Cortex of kidney (tissue), 1 donor: ENCODE measurements at places on chromosomes 4 and X.

DNA sequence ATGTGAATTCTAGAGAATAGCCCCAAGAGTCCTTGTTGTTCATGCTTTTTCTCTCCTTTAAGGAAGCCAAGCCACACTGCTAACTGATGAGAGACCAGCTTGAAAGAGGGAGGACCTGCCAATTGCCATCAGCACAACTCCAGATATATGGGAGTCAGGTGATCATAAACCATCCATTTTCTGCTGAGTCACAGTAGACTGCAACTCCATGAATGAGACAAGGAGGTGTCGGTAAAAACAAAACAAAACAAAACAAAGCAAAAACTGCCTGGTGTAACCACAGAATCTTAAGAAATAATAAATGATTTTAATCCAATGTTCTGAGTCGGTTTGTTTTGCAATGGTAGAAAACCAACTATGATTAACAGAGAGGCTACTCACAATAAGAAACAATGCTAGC is 837.3 kb downstream of the PCDH7 start:
- DNase-seq, result no peak

GRCh38 chrX:56429581-56429980 is 133.8 kb upstream of the UBQLN2 start:
- DNase-seq, result no peak

GRCh38 chrX:119757979-119758730 is at the start of gene SOWAHD:
SOWAHD (plus strand) TSS chrX:119758588; CDS start chrX:119758668, 80 bp downstream.
- no peak for DNase-seq

DNA sequence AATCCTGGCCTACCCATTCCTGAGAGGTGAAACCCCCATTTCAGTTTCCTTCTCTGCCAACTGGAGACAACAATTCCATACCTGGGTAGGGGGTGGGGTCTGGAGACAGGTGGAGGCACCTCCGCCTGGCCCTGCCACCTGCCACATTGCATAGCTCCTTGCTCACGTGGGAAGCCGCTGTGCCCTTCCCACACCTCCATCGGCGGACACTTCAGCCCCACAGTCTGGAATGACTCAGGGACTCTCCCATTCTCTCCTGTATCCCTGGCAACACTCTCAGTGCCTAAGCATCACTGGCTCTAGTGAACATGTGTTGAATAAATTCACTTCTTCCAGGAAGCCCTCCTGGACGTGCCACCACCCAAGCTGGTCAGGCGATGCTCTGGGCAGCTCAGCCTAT is 21.7 kb downstream of the PPP2R2C start:
- no peak for DNase-seq

- no peak for DNase-seq
Observed at GRCh38 chr4:103887191-103887590, 167.4 kb upstream of the TACR3 start.

- no peak for DNase-seq
Observed at GRCh38 chrX:20421697-20422096, 155.0 kb upstream of the RPS6KA3 start.

DNA sequence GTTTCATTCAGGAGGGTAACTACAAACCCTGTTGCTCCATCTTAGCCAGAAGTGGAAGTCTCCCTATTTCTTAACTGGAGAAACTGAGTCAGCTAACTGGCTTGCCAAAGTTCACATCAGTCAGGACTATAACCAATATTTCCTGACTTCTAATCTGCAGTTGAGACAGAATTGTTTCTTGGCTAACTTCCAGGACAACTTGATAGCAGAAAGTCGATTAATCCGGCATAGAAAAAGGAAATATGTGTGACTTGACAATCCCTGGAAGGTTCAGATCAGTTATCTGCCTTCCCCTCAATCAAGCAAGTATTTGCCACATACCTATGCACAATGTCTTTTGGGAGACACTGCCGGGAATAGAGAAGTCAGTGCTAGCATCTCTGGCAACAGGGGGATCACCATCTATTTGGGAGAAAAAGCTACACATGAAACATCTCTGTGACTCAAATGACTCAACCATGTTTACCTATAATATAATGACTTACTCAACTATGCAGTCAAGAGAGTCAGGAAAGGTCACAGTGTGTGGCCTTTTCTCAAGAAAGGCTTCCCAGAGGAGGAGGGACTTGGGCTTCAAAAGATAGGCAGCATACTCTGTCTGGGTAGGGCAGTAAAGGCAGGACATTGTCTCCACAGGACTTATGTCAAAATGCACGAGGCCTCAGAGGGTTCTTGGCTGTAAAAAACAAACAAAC is 12.4 kb upstream of the LONRF3 start:
- DNase-seq, result no peak

GRCh38 chr4:118905566-118905965 is 16.9 kb downstream of the SYNPO2 start:
- DNase-seq, result no peak

- no peak for DNase-seq
Observed at GRCh38 chr4:109990261-109991257, 77.9 kb downstream of the EGF start.

GRCh38 chr4:171876636-171877035 is 63.4 kb downstream of the GALNTL6 start:
- DNase-seq, result no peak

GRCh38 chr4:41232856-41233255 is 18.5 kb upstream of the APBB2 start:
- DNase-seq, result no peak

GRCh38 chr4:85399270-85399669 is 75.7 kb upstream of the ARHGAP24 start:
- no peak for DNase-seq

- no peak for DNase-seq
Observed at GRCh38 chrX:70973221-70973620, 42.3 kb upstream of the SLC7A3 start.

GRCh38 chrX:52574416-52575275 is 57.8 kb upstream of the XAGE1B start:
- no peak for DNase-seq

- DNase-seq, result no peak
Observed at GRCh38 chr4:70722199-70722791, 531 bp downstream of the RUFY3 start.

DNA sequence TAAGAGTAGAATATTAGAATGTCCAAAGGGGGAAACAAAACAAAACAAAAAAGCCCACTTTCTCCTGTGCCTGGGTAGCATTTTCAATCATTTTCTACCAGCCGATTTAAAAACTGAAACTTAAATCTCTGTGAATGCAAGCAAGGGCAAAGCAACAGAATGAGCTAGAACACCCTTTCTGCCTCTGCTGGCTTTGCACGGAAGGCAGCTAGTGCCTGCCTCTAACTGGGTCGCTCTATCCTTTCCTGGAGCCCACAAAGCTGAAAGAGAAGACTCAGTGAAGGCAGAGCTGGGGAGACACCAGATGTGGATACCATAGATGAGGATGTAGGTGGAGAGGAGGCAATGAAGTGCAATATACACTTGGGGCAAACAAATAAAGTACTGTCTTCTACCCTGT is 248.9 kb upstream of the TTC29 start:
- no peak for DNase-seq

DNA sequence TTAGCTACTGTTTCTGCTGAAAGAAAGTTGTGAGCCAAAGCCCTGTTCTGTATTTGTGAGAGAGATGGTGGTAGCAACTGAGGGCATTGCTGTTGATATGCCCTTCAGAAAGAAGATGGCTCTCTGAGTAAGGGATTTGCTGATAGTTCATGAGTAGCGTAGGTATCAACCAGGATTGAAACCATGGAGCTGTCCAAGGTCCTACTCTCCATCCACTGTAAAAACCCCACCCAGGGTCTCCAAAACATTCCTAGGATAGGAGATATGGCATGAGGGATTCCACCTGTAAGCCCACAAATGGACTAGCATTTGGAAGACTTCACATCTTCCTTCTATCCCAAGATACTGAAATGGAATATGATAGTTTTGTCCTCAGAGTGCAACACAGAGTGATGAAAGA is 277.1 kb upstream of the PRKX start:
- DNase-seq, result no peak

- DNase-seq, result no peak
Observed at GRCh38 chr4:8940792-8941491, 69.3 kb upstream of the HMX1 start.

DNA sequence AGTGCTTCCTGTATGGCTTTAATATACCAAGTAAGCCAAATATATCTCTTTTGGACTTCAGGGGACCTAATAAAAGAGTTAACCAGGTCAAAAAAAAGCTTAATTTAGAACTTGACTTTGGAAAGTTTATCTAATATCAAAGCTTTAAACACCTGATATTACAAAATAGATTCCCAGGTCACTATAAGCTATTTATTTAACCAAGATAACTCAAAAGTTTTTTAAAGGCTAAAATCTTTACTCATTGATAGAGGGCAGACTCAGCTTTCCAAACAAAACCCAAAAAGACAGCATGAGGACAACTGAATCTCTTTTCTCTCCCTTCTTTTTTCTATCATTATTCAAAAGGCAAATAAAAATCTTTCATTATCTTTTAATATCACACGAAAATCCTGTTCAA is 19.5 kb downstream of the NUDT11 start:
- no peak for DNase-seq

GRCh38 chr4:70712150-70712549 is 9.6 kb upstream of the RUFY3 start:
- DNase-seq, result no peak

DNA sequence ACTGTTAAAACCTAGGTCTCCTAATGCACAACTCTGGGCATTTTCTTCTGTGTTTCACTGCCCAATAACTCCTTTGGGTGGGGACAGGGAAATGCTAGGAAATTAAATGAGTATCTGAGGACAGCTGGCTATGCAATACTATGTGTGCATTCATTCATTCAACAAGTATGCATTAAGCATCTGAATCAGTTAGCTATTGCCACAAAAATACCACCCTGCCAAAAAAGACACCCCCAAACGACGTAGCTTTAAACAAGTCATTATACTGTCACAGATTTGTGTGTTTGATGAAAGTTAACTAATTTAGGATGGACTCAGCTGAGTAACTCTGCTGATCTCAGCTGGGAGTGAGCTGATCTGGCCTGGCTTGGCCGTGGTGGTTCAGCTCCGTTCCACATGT is 29.8 kb upstream of the PTCHD1 start:
- DNase-seq, result no peak

- no peak for DNase-seq
Observed at GRCh38 chr4:184416913-184417734, 57.2 kb downstream of the IRF2 start.

GRCh38 chrX:35244796-35245508 is 302.4 kb downstream of the FAM47B start:
- no peak for DNase-seq

GRCh38 chr4:137934911-137935310 is 307.2 kb downstream of the SLC7A11 start:
- DNase-seq, result no peak

DNA sequence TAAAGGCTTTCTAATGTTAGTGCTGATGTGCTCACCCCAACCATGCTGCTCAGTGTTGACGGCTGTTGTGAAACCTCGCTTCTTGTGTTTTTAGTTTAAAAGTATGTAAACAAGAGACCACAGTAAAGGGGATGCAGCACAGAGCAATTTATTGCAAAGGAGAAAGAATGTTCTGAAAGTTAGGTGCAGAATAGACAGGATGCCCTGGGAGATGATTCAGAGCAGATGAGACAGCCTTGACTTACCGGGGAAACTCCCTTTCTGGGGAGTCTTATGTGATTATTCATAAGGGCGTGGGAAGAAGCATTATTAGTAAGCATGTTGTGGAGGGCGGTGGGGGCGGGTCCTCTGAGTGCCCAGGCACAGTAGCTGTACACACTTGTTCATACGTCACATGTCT is 47.7 kb downstream of the EVC start:
- no peak for DNase-seq

- DNase-seq, result no peak
Observed at GRCh38 chr4:99404595-99405287, 30.4 kb downstream of the ADH7 start.

- no peak for DNase-seq
Observed at GRCh38 chr4:69025999-69026387, 70.3 kb upstream of the UGT2B7 start.

GRCh38 chr4:186109245-186109644 is 4.7 kb downstream of the FAM149A start:
- DNase-seq, result no peak

GRCh38 chr4:167221084-167221483 is 13.2 kb downstream of the SPOCK3 start:
- no peak for DNase-seq

DNA sequence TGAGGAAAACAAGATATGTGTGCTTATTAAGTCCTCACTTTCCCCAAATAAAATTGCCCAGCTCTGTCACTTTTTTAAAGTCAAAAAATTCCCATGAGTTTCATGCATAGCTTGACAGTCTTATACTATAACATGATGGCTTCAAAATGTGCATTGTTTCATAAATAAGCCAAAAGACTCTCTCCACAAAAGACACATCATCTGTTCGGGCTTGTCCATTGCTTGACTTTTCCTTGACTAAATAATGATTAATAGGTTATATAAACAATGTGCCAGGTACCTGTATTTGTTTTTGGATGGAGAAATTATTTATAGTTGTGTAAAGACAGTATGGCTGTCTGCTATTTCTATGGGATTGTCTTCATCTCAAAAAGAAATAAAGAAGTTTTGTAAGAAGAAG is 329.2 kb upstream of the KLF3 start:
- DNase-seq, result no peak

DNA sequence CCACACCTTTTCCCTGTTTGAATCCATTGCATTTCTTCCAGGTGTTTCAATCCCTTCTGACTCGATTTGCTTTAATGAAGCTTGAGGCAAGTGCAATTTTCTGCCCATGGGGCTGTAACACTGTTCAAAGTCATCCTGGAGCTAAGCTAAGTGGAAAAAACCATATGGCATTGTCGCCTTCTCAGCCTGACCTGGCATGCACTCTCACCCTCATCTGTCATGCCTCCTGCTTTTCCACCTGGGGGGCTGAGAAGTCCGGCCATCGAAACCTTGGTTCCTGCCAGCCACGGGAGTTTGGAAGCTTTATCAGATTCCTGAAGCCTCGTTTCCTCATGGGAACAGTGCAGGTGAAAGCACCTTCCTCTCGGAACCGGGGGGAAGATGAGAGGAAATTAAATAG is 38.2 kb downstream of the WFS1 start:
- DNase-seq, result no peak

DNA sequence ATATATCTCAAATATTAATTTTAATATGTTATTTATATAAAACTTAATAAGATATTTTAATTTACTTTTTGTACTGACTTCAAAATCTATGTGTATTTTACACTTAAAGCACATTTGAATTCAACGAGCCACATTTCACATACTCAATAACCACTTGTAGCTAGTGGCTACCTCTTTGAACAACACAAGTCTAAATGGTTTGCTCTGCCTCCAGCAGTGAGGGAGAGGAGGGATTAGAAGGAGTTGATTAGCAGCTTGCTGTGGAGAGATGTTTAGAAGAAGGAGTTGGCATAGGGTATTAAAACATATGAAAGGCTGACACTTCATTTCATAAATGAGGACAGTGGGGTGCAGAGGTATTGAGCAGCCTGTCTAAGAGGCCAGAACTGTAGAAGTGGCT is 124.0 kb downstream of the ARHGAP24 start:
- DNase-seq, result no peak

GRCh38 chr4:185278716-185279115 is 69.3 kb downstream of the SNX25 start:
- DNase-seq, result no peak

DNA sequence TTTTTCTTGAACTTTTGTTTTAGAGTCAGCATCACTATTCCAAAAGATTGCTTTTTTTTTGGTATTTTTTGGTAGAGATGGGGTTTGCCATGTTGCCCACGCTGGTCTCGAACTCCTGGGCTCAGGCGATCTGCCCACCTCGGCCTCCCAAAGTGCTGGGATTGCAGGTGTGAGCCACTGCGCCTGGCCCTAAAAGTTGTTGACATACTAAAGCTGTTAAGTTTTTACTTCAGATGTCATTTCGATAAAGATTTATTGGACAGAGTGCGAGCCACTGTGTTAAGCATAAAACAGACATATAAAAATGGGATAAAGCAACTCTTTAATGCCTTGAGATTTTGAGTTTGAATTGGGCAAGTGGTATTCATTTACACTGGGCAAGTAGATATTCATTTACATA is 28.3 kb downstream of the USO1 start:
- DNase-seq, result no peak
